ENCODE measurements at places on chromosomes 2 and 18. TPM values are rescaled to one million over a fixed set of nuclear protein-coding genes. Genes with fewer than 3 reads are reported as not detected.

DNA sequence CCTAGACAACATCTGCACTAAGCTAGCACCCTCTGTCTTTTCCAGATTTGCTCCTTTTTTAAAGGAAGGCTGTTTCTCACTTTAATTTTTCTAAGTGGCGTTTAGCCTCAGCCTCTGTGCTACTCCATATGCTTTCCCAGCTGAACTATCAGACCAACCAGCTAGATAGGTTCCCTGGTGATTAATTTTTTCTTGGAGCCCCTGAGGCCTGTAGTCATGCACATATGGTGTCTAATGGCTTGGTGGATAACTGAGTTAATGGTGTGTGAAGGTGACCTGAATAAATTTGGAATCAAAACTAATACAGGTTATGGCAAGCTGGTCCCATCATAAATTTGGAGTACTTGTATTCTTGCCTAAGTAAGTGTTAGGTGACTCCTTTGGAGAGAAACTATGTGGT, 135.5 kb downstream of the MGAT5 start:
- H3K27me3 ChIP-seq, result no peaks in the 10 kb centered on the region
- H3K4me1 ChIP-seq, result no peaks in the 10 kb centered on the region
- peaks cover 3% of the 10 kb centered on the region for H3K36me3 ChIP-seq
- DNase-seq, result no peak
- H3K4me3 ChIP-seq, result no peak overlapping the region

DNA sequence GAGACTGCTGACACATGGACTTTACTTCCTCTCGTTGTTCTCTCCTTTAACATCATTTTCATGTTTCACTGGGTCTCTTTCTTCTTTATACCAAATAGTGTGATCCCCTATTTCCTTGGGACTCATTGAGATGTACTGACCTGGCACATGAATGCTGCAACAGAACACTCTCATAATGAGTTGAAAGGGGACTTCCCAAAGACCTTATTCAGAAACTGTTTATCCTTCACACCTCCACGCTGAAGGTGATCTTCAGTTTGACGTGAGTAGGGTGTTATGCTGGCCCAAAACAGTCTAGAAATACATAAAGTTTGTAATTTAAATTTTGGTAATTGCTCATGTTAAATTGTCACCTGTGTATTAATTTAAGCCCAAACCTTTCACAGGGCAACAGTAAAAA, 1096.8 kb upstream of the GYPC start:
- H3K27me3 ChIP-seq, result no peaks in the 10 kb centered on the region
- no peaks in the 10 kb centered on the region for H3K4me1 ChIP-seq
- H3K27ac ChIP-seq, result no peak overlapping the region

DNA sequence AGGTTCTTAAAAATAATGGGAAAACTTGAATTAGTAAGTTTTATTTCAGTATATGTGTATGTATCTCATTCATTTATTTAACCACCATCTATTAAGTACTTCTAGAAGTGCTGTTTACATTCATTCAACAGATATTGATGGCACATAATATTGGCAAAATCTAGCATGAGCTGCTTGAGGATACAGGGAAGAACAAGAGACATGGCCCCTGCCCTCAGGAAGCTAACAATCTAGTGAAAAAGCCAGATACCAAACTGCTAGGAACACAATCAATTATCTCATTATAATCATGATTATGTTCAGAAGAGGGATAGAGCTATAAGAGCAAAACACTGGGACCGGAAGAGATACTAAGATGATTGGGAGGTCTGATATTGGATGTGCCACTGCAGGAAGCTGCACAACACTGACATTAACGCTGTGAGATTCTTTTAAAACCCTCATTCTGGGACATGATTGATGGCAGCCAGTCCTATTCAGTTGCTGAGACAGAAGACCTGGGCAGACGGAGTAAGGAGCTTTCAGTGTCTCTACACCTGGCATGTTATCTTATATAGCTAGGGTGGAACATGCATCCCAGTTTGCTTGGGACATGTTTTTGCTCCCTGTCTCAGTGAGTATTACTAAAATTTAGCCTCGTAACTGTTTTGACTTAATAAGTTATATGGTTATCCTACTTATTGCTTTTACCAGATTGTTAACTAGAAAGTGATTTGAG, 314.1 kb downstream of the STK39 start:
- H3K4me1 ChIP-seq, result no peaks in the 10 kb centered on the region
- no peaks in the 10 kb centered on the region for H3K36me3 ChIP-seq
- H3K27me3 ChIP-seq, result no peaks in the 10 kb centered on the region
- no peak overlapping the region for H3K4me3 ChIP-seq
- DNase-seq, result no peak
- no peak overlapping the region for H3K27ac ChIP-seq

Gene DAW1
- not detected for total RNA-seq

Gene TUBA3D
- not detected for total RNA-seq
